ENCODE measurements at places on chromosomes 3 and 15.

- DNase-seq = no peak
Observed at GRCh38 chr3:138389841-138390581, 41.6 kb downstream of the MRAS start.

- DNase-seq = no peak
Observed at GRCh38 chr3:42214064-42214463, 51.9 kb downstream of the CCK start.

DNA sequence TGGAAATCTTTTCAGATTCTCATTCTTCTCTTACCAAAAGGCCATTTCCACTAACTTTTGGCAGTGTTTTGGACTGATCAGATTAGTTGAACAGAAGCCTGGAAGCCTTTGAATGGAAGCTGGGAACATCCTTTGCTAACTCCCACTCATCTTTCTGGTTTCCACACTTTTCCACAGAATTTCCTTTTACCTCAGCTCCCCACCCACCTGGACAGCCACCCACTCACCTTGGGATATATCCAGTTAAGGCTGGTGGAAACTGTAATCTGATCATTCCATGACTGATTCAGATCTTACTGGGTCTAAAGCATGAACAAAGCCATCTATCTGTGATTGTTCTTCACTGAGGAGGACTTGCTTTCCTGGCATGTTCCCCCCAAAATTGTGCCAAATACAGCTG lies 119.5 kb downstream of the CCNL1 start:
- DNase-seq = no peak

GRCh38 chr3:197394464-197395321 lies 96.3 kb upstream of the DLG1 start:
- peak; percentile 89 for DNase-seq

GRCh38 chr3:47430606-47431005 lies 45.1 kb downstream of the SCAP start:
- DNase-seq = no peak

GRCh38 chr3:119311081-119311925 lies 17.1 kb downstream of the ARHGAP31 start:
- peak; percentile 28 for DNase-seq

GRCh38 chr3:156655819-156656550 lies 18.4 kb upstream of the TIPARP start:
- DNase-seq = no peak

DNA sequence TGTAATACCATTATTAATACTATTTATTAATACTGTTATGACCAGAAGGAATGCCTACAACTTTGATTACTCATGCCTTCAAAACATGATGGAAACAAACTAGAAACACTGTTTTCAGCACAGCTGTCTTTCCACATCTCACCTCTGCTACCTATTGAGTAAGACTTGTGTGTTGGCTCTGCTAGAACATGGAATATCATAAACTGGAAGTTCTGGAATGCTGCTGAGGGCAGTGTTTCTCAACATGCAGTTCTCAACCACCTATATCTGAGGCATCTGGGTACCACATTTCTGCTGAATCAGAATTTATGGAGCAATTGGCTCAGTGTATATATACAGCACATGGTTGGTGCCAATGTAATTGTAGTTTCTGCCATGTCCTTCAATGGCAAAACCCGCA lies 392.1 kb downstream of the TUSC7 start:
- DNase-seq = no peak

GRCh38 chr3:53730576-53730975 lies 115.6 kb downstream of the CHDH start:
- DNase-seq = no peak

DNA sequence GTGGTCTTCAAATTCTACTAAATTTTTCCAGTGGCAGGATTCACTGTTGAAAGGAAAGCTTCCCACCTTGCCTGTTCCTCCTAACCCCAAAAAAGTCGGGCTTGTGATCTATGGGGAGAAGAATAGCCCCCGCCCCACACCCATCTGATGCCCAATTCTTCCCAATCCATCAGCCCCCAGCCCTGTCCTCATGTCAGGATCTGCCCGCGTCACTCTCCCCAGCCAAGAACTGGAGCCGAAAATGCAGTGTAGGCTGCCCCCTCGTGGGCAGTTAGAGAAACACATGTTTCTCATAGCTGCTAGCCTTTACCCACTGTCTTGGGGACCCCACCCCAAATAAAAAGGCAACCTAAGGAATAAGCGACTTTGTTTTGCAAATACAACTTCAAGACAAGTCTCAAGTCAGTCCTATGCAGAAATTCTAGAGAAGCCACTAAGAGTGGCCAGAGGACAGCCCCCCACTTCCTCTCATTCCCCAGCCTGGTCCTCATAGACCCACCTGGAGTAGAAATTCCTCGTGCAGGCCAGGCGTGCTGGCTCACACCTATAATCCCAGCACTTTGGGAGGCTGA lies 13.0 kb upstream of the CSK start:
- DNase-seq = peak; percentile 78

GRCh38 chr3:62670351-62670750 lies 204.9 kb downstream of the CADPS start:
- no peak for DNase-seq

GRCh38 chr15:36230776-36231175 lies 348.6 kb upstream of the CDIN1 start:
- DNase-seq = no peak

GRCh38 chr3:141386611-141387111 lies 18.4 kb downstream of the ZBTB38 start:
- no peak for DNase-seq

All from activated CD4-positive, alpha-beta T cell treated with anti-CD3 and anti-CD28 coated beads, Interleukin-10, Interleukin-2, amounts not matched to agents 100 ng/mL and 50 ng/mL, durations not matched to agents 16 hours and 8 hours (primary cell).